Fibroblast of skin of abdomen (primary cell): ENCODE measurements at places on chromosomes 6 and 20.

DNA sequence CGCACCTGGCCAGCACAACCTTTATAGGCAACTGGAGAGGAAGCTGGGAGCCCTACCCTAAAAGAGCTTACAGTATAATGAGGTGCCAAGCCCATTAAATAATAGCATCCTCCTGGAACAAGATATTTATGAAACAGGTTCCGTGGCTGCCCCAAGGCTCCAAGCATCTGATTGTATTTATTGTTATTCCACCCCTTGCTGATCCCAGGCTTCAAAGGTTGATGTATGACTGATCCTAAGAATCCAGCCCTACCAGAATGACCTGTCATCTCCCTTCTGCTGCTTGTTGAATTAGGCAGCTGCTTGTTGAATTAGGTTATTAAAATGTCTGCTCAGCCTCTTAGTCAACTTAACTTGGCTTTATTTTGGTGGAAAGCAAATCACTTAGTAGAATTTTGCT, 35.2 kb upstream of the SASH1 start:
- no peak for DNase-seq

GRCh38 chr20:63215101-63216040, 560 bp downstream of the YTHDF1 start:
- peak; percentile 31 for DNase-seq

GRCh38 chr20:57499676-57500075, 25.3 kb downstream of the CTCFL start:
- DNase-seq: no peak

DNA sequence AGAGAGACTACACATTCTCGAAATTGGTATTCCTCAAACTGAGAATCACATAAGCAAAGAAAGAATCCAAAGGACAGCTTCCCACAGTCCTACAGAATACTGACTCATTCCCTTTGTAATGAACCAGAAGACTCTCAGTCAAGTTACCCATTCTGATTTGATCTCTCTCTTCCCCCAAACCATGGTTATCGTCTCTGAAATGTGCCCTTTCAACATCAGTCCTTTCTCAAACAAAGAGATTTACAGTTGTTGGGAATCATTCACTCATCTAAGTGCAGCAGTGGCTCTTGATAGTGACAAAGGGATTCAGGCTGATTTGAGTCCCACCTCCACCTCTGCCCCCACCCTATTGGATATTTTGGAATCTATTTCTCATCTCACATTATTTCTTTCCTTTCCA, 15.0 kb upstream of the RSPO3 start:
- DNase-seq: peak; percentile 24
